ENCODE measurements at places on chromosomes 5 and 9. TPM values are rescaled to one million over a fixed set of nuclear protein-coding genes. Genes with fewer than 3 reads are reported as not detected.

GRCh38 chr5:37896159-37896558 lies 56.3 kb upstream of the GDNF start:
- no peaks in the 10 kb centered on the region for H3K4me1 ChIP-seq
- H3K27ac ChIP-seq: no peak overlapping the region
- DNase-seq: no peak
- no peak overlapping the region for H3K4me3 ChIP-seq
- no peaks in the 10 kb centered on the region for H3K27me3 ChIP-seq
- no peaks in the 10 kb centered on the region for H3K36me3 ChIP-seq

DNA sequence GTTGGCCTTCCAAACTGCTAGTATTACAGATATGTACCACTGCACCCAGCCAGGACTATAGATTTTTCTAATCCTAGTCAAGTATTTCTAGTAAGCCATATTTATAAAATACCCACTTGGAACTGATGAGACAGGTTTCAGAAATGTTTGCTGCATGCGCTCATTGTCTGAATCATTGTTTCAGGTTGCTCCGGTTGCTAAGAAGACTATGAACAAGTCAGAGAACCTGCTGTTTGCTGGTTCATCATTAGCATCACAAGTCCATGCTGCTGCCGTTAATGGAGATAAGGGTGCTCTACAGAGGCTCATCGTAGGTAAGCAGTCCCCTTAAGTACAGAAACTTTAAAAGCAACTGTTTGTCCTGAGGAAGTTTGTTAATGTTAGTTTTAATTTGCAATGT lies 5.3 kb downstream of the INVS start:
- H3K4me3 ChIP-seq: no peak overlapping the region
- H3K27ac ChIP-seq: no peak overlapping the region
- H3K36me3 ChIP-seq: peaks cover 4% of the 10 kb centered on the region

- H3K27me3 ChIP-seq: peaks cover 33% of the 10 kb centered on the region
- no peak within 1 kb of the TSS for H3K27ac ChIP-seq
- no peak within 1 kb of the TSS for H3K4me3 ChIP-seq
Observed at GRCh38 chr5:55159763-55160492, at the start of gene GPX8. GPX8 (plus strand) TSS chr5:55160171; CDS start chr5:55160193, 22 bp downstream.

GRCh38 chr9:122220673-122221182 lies 8.0 kb downstream of the LHX6 start:
- no peak overlapping the region for H3K27ac ChIP-seq
- peaks cover 94% of the 10 kb centered on the region for H3K27me3 ChIP-seq
- no peak overlapping the region for H3K4me3 ChIP-seq
- DNase-seq: no peak
- H3K4me1 ChIP-seq: peaks cover 18% of the 10 kb centered on the region

DNA sequence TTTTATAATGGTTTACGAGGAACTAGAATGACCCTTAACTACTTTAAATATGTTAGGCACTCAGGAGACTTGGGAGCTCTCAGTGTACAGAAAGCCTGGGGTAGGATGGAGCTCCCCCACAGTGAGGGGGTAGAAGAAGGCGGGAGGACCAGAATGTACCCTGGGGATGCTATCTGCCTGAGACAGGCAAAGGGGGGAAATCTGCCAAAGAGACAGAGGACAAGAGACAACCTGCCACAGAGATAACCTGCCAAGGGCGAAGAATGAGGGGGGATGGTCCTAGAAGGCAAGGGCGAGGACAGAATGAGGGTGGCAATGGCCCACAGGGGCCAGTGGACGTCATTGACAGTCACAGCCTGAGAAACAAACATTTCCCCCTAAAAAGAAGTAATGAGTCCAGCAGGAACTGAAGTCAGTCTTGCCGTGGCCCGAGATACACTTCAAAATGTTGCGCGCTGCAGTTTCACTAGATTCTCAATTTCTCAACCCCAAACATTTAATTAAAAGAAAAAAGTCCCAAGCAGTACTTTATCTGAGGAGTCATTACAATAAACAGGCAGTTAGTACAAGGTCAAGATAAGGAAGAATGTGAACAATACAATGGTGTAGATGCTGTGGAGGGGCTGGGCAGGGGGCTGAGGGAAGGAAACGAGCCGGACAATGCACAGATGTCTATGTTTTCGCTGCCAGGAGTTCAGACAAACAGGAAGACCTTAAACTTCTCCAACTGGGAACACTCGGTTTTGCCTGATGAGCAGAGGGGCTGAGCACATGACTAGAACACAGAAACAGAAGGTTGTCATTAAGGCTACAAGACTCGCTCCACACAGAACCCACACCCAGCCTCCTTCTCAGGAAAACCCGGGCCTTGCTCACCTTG lies 125.0 kb downstream of the LHFPL2 start:
- H3K36me3 ChIP-seq: no peaks in the 10 kb centered on the region
- no peak overlapping the region for H3K27ac ChIP-seq
- H3K4me1 ChIP-seq: no peaks in the 10 kb centered on the region
- DNase-seq: no peak
- peaks cover 18% of the 10 kb centered on the region for H3K27me3 ChIP-seq
- no peak overlapping the region for H3K4me3 ChIP-seq

GRCh38 chr9:137205126-137206069 lies at the start of the genes NDOR1 and TMEM203:
NDOR1 (plus strand) TSS chr9:137205700; CDS start chr9:137205778, 78 bp downstream.
TMEM203 (minus strand) TSS chr9:137205648; CDS start chr9:137205414, 234 bp downstream.
- H3K27ac ChIP-seq: peak within 1 kb of the TSS; percentile 93
- peak; percentile 96 for DNase-seq
- peak within 1 kb of the TSS; percentile 95 for H3K4me3 ChIP-seq
- peaks cover 45% of the 10 kb centered on the region for H3K4me1 ChIP-seq

DNA sequence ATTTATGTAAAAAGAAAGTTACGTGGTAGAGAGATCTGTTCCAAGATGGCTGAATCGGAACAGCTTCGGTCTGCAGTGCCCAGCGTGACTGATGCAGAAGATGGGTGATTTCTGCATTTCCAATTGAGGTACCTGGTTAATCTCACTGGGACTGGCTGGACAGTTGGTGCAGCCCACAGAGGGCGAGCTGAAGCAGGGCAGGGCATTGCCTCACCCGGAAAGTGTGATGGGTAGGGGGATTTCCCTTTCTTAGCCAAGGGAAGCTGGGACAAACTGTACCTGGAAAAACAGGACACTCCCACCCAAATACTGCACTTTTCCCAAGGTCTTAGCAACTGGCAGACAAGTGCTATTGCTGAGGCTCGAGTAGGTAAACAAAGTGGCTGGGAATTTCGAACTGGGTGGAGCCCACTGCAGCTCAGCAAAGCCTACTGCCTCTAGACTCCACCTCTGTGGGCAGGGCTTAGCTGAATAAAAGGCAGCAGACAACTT lies 13.1 kb upstream of the HSD17B4 start:
- peak; percentile 7 for DNase-seq
- H3K4me1 ChIP-seq: peaks cover 16% of the 10 kb centered on the region
- peak overlapping the region; percentile 69 for H3K27ac ChIP-seq
- H3K36me3 ChIP-seq: peaks cover 2% of the 10 kb centered on the region
- peaks cover 12% of the 10 kb centered on the region for H3K27me3 ChIP-seq
- H3K4me3 ChIP-seq: peak overlapping the region; percentile 71

DNA sequence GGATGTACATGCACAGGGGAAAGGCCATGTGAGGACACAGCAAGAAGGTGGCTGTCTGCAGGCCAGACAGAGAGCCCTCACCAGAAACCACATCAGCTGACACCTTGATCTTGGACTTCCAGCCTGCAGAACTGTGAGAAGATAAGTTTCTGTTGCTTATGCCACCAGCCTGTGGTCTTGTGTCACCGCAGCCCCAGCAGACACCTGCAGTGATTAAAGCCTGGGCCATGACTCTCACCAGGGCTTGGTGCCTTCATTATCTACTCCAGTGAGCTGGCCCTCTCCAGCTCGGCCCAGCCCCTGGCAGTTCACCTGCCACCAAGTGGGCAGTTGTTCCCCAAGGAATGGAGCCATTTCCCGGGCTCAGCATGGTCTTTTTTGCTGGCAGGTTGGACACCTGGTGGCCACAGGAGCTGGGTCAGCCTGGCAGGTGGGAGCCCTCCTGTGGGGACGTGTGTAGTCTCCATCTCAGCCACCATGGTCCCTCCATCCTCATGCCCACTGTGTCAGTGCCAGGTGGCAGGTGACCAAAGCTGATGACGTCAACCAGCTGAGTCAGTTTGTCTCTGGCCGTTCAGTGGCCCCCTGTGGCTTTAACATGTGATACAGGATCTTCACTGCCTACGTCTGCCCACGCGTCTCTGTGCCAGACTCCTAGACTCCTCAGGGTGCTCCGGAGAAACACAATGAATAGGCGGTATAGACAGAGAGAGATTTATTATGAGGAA lies 99.9 kb upstream of the PPP1R26 start:
- no peaks in the 10 kb centered on the region for H3K36me3 ChIP-seq
- DNase-seq: no peak
- H3K27ac ChIP-seq: no peak overlapping the region

Gene ACO1
- total RNA-seq: 16.3 TPM

DNA sequence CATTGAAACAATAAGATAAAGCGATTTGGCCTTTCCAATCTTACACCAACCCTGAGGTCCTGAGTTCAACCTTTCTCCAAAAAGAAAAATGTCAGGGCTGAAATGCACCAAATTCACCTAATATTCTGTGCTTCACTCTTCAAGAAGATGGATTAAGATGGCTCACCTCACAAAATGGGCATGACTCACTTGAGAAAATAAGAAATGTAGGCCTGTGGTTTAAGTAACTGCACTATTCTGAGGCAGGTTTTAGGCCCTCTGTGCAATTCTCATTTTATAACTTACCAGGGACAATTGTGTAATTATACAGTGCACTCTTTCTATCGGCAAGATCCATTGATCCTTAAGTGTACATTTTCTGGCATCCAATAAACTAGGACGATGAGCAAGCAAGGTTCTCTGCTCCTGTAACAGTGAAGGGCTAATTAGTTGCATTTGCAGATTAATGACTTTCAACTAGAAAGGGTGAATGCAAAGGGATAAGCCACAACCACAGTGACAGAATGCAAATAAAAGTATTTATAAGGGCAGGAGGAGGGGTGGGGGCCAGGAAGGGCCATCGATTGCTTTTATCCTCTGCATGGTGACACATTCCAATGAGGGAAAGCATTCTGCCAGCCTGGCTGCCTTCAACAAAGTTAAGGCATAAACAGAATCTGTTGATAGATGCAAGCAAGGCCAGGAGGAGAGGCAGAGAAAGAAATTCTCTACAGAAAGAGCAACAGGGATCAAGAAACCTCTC lies 214.5 kb downstream of the CAAP1 start:
- no peaks in the 10 kb centered on the region for H3K27me3 ChIP-seq
- H3K4me1 ChIP-seq: no peaks in the 10 kb centered on the region
- no peak for DNase-seq
- no peaks in the 10 kb centered on the region for H3K36me3 ChIP-seq
- no peak overlapping the region for H3K27ac ChIP-seq

- no peak overlapping the region for H3K4me3 ChIP-seq
- no peak overlapping the region for H3K27ac ChIP-seq
- no peaks in the 10 kb centered on the region for H3K36me3 ChIP-seq
- no peak for DNase-seq
- H3K27me3 ChIP-seq: no peaks in the 10 kb centered on the region
Observed at GRCh38 chr5:78537821-78538220, 110.8 kb downstream of the LHFPL2 start.

GRCh38 chr5:157476702-157477408 lies 16.8 kb downstream of the NIPAL4 start:
- no peak overlapping the region for H3K27ac ChIP-seq
- no peak overlapping the region for H3K4me3 ChIP-seq
- peak; percentile 18 for DNase-seq
- H3K27me3 ChIP-seq: no peaks in the 10 kb centered on the region
- no peaks in the 10 kb centered on the region for H3K36me3 ChIP-seq
- H3K4me1 ChIP-seq: no peaks in the 10 kb centered on the region

Gene IL4
- not detected for total RNA-seq

Gene RAB24
- total RNA-seq: 29.9 TPM

GRCh38 chr9:70746316-70746715 lies 331.9 kb upstream of the KLF9 start:
- no peak overlapping the region for H3K27ac ChIP-seq
- DNase-seq: no peak
- no peaks in the 10 kb centered on the region for H3K4me1 ChIP-seq
- H3K27me3 ChIP-seq: peaks cover 8% of the 10 kb centered on the region

DNA sequence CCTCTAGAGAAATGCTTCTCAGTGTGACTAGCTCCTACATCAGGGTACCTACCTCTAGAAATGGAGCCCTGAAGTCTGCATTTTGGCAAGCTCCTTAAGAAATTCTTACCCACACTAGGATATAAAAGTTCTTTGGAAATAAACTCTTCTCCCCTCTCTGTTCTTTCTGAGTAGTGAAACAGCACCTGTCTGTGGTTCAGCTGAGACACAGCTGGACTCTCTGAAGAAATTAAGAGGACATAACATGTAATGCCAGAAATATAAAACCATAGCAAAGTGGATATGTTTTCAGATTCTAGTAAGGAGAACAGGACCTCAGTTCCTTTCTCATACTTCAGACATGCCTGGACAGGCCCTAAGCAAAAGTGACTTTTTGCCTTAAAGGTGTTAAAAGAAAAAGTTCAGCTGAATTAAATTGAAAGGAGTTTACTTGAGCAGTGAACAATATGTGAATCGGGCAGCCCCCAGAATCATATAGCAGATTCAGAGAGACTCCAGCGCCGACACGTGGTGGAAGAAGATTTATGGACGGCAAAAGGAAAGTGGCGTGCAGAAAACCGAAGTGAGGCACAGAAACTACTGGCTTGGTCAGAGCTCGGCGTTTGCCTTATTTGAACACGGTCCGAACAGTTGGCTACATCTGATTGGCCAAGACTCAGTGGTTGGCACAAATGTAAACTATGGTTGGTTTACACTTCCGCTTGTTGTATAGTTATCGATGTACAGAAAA lies 64.5 kb downstream of the PRKACG start:
- peaks cover 34% of the 10 kb centered on the region for H3K4me1 ChIP-seq
- H3K4me3 ChIP-seq: no peak overlapping the region
- H3K27me3 ChIP-seq: peaks cover 54% of the 10 kb centered on the region
- H3K36me3 ChIP-seq: peaks cover 2% of the 10 kb centered on the region
- DNase-seq: peak; percentile 33

Gene IL13
- 0.44 TPM for total RNA-seq

Gene FRMPD1
- not detected for total RNA-seq

- peaks cover 59% of the 10 kb centered on the region for H3K4me1 ChIP-seq
- DNase-seq: no peak
- H3K27me3 ChIP-seq: no peaks in the 10 kb centered on the region
- peak overlapping the region; percentile 87 for H3K27ac ChIP-seq
Observed at GRCh38 chr9:98099898-98100297, 19.1 kb downstream of the TRIM14 start.

Gene CCNI2
- total RNA-seq: 8.4 TPM

DNA sequence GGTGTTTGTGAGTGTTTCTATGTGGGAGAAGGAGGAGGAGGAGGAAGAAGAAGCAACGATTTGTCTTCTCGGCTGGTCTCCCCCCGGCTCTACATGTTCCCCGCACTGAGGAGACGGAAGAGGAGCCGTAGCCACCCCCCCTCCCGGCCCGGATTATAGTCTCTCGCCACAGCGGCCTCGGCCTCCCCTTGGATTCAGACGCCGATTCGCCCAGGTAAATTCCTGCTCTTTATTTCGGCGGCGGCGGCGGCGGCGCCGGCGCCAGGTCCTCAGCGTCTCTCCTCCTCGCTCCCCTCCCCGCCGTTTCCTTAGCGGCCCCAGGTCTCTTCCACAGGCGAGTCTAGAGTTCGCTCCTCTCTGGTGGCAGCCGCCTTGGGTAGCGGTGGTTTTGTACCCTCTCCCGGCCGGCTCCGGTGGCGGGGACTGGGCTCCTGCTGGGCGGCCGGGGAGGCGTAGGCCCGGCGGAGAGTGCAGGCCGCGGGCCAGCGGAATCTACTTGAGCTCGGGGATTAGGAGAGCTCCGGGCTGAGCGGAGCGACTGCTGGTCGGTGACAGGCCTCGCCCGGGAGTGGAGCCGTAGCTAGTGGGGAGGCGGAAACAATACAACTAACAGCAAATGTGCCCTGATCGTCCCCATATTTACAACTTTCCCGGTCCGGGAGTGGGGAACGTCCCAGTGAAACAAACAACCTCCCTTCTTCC lies 547 bp downstream of the NIPBL start:
- peaks cover 7% of the 10 kb centered on the region for H3K36me3 ChIP-seq
- no peaks in the 10 kb centered on the region for H3K27me3 ChIP-seq
- peak overlapping the region; percentile 94 for H3K27ac ChIP-seq
- peak; percentile 63 for DNase-seq
- H3K4me1 ChIP-seq: peaks cover 41% of the 10 kb centered on the region

Gene PAX5
- total RNA-seq: 2.2 TPM

All from activated naive CD8-positive, alpha-beta T cell treated with anti-CD3 and anti-CD28 coated beads for 36 hours (primary cell).